ENCODE measurements at places on chromosomes 2 and 18.

- no peaks in the 10 kb centered on the region for H3K27me3 ChIP-seq
- H3K27ac ChIP-seq: no peak overlapping the region
- no peak for DNase-seq
- H3K4me3 ChIP-seq: no peak overlapping the region
- H3K4me1 ChIP-seq: peaks cover 31% of the 10 kb centered on the region
Observed at GRCh38 chr2:121598087-121598486, 51.2 kb downstream of the CLASP1 start.

GRCh38 chr2:191728750-191729624 is 51.1 kb downstream of the NABP1 start:
- no peak overlapping the region for H3K4me3 ChIP-seq
- no peaks in the 10 kb centered on the region for H3K36me3 ChIP-seq
- H3K27ac ChIP-seq: no peak overlapping the region
- no peaks in the 10 kb centered on the region for H3K27me3 ChIP-seq
- no peak for DNase-seq

- H3K27me3 ChIP-seq: no peaks in the 10 kb centered on the region
- no peak for DNase-seq
- no peaks in the 10 kb centered on the region for H3K4me1 ChIP-seq
- H3K27ac ChIP-seq: no peak overlapping the region
- peaks cover 22% of the 10 kb centered on the region for H3K36me3 ChIP-seq
Observed at GRCh38 chr2:138428710-138429440, 72.7 kb upstream of the SPOPL start.

DNA sequence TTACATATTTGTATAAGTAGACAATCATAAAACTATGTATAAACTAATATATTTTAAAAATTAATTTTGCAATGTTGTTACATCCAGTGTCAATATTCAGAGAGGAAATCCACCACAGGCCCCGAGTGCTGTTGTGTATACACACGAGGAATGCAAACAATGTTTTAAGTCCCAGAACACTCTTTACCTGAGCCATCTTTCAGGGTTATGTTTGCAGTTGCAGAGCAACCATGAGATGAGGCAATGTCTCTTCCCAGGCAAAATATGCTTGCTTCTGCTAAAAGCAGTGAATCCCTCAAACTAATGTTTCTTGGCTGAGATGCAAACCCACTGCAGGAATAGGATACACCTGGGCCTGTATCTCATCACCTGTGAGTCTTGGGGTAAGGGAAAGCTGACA is 91.3 kb downstream of the ASXL2 start:
- H3K36me3 ChIP-seq: peaks cover 16% of the 10 kb centered on the region
- H3K4me1 ChIP-seq: no peaks in the 10 kb centered on the region
- DNase-seq: no peak
- no peak overlapping the region for H3K27ac ChIP-seq
- no peaks in the 10 kb centered on the region for H3K27me3 ChIP-seq
- no peak overlapping the region for H3K4me3 ChIP-seq

DNA sequence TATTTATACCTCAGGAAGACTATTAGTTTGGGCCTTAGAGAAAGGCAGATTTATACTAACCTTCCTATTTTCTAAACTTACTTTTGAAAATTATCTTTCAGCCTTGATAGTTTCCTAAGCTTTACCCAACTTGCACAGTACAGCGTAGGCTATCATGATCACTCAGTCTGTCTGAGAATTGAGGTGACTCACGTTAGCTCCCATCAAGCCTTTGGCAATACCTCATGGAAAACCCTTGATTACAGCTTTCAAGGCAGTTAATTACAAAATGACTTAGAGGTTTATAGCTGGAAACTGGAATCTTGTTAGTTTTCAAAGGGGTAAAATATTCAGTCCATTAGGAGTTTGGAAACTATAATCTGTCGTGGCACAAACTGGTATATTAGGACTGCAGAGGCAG is 26.4 kb upstream of the ARMC9 start:
- no peaks in the 10 kb centered on the region for H3K27me3 ChIP-seq
- H3K4me1 ChIP-seq: no peaks in the 10 kb centered on the region
- H3K27ac ChIP-seq: no peak overlapping the region

All from type B pancreatic cell (in vitro differentiated cells).